Right renal cortex interstitium (tissue), 3 donors: ENCODE measurements at places on chromosomes 16 and 17. TPM values are rescaled to one million over a fixed set of nuclear protein-coding genes. Genes with fewer than 3 reads are reported as not detected.

DNA sequence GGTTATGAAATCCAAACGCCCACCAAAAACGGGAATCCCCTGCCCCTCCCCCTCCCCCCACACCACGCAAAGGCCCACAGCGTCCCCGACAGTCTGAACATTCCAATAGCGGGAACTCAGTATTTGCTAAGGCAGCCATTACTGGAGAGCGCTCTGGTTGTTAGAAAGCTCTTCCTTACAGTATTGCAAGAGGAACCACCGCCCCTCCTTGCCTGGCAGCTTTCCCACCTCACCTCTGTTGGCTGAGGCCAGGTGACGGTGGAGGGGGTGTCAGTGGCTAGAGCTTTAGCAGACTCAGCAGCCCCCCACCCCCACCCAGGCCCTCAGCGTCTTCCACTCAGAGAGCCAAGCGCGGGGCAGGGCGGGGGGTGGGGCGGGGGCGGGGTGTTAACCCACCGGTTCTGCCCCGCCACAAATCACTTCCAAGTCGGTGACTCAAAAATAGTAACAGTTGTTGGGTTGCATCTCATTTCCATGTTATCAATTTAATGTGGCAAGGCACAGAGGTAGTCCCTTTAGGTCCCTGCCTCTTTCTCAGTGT lies 2.2 kb upstream of the PLEKHH3 start:
- DNase-seq, result no peak

- no peak for DNase-seq
Observed at GRCh38 chr17:8080799-8081219, 6.7 kb downstream of the ALOX12B start.

DNA sequence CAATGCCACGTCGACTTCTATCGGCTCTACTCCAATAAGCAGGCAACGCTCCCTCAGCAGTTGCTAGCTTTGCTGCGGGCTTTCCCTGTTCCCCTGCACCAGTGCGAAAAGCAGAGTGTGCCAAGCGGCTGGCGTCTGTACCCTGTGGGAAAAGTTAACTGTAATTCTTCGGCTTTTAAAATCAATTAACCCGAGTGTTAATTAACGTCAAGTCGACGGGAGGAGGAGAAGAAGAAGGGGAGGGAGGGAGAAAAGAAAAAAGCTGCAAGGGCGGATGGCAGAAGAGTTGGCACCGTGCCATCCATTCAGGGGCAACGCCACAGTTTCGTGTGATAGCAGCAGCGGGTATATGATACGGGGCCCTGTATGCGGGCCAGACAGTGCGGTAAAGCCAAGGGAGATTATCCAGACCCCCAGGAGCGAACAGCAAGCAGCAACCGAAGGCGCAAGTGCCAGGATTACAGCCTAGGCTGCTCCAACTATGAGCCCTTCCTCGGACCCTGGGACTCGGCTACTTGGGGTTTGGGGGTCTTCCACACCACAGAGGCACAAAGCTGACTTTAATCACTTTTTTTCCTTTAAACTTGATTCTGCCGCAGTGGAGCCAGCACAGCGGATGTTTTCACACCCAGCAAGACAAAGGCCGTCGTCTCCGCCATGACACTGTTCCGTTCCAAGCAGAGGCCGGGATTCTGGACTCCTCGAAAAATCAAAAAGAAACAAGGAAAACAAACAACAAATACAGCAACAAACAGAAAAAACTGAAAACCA lies 253.8 kb upstream of the PMFBP1 start:
- no peak for DNase-seq

- DNase-seq, result no peak
Observed at GRCh38 chr17:41002814-41003213, 3.1 kb upstream of the KRTAP3-2 start.

DNA sequence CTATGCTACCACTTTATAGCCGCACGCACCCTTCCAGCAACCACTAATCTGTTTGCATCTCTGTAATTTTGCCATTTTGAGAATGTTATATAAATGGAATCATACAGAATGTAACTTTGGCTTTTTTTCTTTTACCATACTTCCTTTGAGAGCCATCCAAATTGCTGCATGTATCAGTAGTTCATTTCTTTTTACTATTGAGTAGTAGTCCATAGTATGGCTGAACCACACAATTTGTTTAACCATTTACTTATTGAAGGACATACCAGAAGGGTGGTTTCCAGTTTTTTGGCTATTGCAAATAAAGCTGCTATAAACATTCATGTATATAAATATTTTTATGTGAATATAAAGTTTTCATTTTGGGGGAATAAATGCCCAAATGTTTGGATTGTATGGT lies 8.8 kb downstream of the TENT4B start:
- DNase-seq, result no peak

DNA sequence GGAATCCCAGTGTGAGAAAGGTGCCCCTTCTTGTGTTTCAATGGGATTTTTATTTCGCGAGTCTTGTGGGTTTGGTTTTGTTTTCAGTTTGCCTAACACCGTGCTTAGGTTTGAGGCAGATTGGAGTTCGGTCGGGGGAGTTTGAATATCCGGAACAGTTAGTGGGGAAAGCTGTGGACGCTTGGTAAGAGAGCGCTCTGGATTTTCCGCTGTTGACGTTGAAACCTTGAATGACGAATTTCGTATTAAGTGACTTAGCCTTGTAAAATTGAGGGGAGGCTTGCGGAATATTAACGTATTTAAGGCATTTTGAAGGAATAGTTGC lies 567 bp downstream of the UBB start:
- no peak for DNase-seq

The SECTM1 gene
- polyA plus RNA-seq, result 1.2 TPM

DNA sequence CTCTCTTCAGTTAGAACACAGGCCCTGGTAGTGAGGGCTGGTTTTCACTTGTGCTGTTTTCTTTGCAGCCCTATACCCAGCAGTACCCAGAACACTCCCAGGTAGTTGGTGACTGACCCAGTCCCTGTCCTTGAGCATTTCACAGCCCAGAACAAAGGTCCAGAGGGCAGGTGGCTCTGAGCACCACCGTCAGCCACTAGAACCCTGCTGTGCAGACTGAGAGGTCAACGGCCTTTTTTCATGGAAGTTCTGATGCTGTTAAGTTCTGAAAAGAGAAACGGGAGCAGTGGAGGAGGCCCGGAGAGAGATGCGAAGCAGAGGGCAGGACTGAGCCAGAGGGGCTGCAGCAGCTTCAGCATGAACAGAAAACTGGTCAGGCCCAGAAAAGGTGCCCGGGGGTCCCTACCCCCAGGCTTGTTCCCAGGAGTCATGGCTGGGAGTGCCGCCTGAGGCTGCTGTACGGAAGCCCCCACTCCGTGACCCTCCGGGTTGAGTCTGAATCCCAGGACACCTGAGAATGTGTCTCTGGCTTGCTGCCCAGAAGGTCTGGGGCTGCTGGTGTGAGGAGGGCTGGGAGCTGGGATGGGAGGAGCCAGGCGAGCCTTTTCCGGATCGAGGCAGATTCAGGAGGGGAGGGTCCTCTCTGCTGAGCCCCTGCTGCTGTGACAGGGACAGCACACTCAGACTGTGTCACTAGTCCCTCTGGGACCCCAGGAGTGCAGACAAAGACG lies 8.7 kb downstream of the ZNF276 start:
- no peak for DNase-seq
